ENCODE measurements at places on chromosomes 2 and 18.

- no peak for DNase-seq
These were observed 6.0 kb upstream of the STK39 start for GRCh38 chr2:168253379-168253778.

- DNase-seq: no peak
These were observed 4.6 kb downstream of the NEURL3 start for GRCh38 chr2:96500385-96501066.

- no peak for DNase-seq
These were observed 13.1 kb downstream of the DSG2 start for GRCh38 chr18:31511098-31511497.

- DNase-seq: no peak
These were observed 11.6 kb upstream of the ALLC start for GRCh38 chr2:3646446-3646845.

DNA sequence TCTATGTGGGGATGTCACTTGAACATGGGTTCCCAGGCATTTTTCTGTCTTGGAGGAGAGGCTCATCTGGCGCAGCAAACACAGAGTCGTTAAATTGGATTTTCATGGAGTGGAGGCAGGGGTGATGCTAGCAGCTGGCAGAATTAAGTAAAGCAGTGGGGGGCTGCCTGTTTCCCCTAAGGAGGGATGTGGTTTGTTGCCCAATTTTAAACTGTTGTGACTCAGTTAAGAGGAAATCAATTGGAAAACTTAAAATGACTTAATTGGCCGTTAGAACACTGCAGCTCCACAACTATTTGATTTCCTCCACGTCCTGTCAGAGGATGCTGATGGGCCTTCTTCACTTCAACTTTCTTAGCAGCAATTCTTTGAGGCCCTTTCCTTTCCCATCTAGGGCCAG is 354.1 kb upstream of the ATP5MC3 start:
- DNase-seq: no peak

- no peak for DNase-seq
These were observed 107.2 kb downstream of the RNF152 start for GRCh38 chr18:61785588-61785987.

- DNase-seq: no peak
These were observed 438.6 kb upstream of the HNMT start for GRCh38 chr2:137525641-137526190.

- DNase-seq: no peak
These were observed 3.3 kb downstream of the CDH7 start for GRCh38 chr18:65754121-65754520.

DNA sequence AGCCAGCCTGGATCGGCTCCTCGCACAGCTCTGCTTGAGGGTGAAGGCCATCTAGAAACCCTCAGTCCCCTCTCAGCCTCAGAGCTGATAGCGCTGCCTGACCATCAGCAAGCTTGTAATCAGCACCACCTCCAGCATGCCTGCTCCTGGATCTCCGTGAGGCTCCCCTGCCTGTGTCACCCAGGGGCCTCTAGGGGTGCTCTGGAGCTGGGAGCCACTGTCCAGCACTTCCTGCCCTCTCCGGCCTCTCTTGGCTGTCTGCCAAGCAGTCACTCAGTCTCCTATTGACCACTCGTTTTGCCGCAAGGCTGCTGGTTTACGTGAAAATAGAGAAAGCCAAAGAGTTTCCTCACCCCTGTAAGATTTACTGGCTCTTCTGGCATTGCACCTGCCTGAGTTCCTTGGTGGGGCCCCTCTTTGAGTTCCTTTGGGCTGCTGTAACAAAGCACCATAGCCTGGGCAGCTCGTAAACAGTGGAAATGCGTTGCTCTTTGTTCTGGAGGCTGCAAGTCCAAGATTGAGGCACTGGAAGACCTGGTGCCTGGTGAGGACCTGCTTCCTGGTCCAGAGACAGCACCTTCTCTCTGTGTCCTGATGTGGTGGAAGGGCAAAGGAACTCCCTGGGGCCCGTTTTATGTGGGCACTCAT is 17.9 kb downstream of the CAPN10 start:
- peak; percentile 88 for DNase-seq

- no peak for DNase-seq
These were observed 42.5 kb upstream of the TSPYL6 start for GRCh38 chr2:54298514-54298913.

- no peak for DNase-seq
These were observed 31.2 kb downstream of the EPC2 start for GRCh38 chr2:148675708-148676107.

DNA sequence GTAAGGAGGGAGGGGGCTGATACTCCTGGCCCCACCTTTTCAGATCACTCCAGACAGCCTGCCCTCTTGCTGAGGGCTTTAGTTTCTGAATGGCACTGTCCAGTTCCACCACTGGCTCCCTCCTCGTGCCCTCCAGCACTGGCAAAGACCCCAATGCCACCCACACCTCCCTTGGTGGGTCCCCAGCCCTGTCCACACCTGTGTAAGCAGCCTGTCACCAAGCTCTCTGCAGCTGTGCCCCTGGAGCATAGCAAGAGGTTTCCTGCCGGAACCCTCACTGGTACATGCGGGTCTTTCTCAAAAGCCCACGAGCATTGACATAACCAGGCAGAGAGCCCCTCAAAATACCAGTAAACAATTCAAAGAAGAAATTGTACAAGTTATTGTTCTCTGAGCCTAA is 17.6 kb upstream of the KIF1A start:
- DNase-seq: no peak

DNA sequence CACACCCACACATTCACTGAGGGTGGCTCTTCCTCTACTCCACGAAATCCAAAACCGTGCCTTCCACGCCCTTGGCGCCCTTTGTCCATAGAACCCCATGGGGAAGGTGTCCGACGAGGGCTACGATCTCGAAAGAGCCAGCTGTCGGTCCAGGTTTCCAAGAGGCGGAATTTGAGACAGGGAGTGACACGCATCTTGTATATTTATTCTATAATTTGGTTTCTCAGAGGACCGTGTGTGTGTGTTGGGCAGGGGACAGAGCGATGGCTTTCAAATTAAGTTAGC is 726 bp downstream of the C2orf69 start:
- DNase-seq: no peak

DNA sequence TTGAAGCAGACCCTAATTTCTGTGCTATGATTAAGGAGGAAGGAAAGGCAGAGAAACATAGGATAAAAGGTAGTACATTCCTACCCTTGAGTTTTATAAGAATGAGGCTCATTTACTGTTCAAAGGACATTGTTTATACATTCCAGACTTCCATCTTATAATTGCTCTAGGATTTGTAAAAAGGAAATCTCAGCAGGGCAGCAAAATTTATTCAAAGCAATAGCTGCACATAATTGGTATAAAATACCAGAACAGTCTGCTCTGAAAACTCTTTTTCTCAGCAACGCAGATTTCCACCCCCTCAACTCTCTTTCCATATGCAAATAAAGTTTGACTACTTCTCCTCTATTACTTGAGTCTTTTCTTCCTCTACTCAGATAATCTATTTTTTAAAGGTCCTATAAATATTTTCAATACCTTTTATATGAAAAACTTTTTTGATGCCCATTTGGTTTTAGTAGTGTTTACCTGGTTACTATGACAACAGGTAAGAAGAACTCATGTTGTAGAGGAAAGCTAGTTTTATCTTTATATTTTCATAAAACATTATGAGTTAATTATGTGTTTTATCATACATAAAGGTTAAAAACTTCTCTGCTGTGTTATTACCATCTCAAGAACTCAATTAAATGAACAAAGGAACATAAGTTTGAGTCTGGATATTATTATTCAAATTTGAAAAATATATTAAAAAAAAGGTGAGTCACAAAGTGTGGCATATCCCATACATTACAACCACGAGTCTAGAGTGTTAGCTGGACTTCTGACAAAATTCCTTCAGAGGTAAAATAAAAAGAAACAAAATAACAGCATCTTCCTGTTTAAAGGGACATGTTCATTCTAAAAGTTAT is 19.9 kb downstream of the RBMS1 start:
- DNase-seq: no peak

GRCh38 chr2:79219383-79219988 is 59.9 kb upstream of the REG3A start:
- DNase-seq: peak; percentile 7

GRCh38 chr2:149087751-149088150 is 49.3 kb downstream of the LYPD6B start:
- DNase-seq: no peak
